ENCODE measurements at places on chromosomes 3 and 15. TPM values are rescaled to one million over a fixed set of nuclear protein-coding genes. Genes with fewer than 3 reads are reported as not detected.

DNA sequence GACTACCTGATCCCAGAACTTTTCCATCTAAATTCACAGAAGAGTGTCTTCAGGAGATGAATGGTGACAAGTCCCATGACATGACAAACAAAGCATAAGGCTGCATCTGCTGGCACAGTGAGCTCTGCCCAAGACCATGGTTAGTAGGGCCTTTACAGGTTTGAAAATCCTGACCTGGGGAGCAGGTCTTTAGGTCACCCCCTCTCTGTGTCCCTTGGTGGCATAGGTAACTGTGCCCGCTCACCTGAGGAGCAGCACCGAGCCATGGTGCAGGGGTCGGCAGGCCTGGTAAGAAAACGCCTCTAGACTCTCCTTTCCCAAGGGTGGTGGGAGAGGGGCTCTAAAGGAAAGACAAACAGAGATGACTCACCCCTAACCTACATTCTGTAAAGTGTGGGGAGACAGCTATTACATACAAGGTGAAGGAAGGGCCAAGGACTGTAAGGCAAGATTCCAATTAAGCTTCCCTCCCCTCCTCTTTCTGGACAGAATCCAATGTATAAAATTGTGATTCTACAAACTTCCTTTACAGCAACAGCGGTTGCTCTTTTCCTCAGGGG lies 74.0 kb downstream of the SATB1 start:
- H3K4me1 ChIP-seq = no peaks in the 10 kb centered on the region
- DNase-seq = no peak
- no peaks in the 10 kb centered on the region for H3K27me3 ChIP-seq
- H3K36me3 ChIP-seq = no peaks in the 10 kb centered on the region
- H3K4me3 ChIP-seq = no peak overlapping the region
- H3K27ac ChIP-seq = no peak overlapping the region

GRCh38 chr3:195247863-195248189 lies 23.1 kb downstream of the XXYLT1 start:
- DNase-seq = no peak
- no peaks in the 10 kb centered on the region for H3K4me1 ChIP-seq
- no peak overlapping the region for H3K27ac ChIP-seq
- no peaks in the 10 kb centered on the region for H3K27me3 ChIP-seq
- H3K4me3 ChIP-seq = no peak overlapping the region

DNA sequence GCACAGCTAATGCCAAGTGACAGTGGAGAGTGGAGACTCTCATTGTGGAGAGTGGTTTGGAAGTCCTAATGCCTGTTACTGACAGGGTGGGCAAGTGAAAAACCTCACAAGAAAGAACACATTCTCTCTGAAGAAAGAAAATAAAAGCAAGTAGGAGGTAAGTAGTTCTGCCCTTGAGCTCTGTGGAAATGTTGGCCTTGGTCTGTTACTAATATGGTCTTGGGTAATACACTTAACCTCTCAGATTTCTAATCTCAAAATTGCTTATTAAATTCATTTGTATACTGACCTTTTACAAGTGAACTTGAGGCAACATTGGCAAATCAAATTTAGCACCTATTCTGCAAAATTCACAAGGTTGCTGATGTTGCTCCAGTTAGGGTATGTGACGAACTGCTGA lies 291.6 kb upstream of the CBLB start:
- H3K36me3 ChIP-seq = no peaks in the 10 kb centered on the region
- no peaks in the 10 kb centered on the region for H3K4me1 ChIP-seq
- DNase-seq = no peak
- H3K4me3 ChIP-seq = no peak overlapping the region
- H3K27ac ChIP-seq = no peak overlapping the region
- no peaks in the 10 kb centered on the region for H3K27me3 ChIP-seq

- H3K4me1 ChIP-seq = no peaks in the 10 kb centered on the region
- DNase-seq = no peak
- H3K36me3 ChIP-seq = no peaks in the 10 kb centered on the region
- no peak overlapping the region for H3K4me3 ChIP-seq
- no peaks in the 10 kb centered on the region for H3K27me3 ChIP-seq
- H3K27ac ChIP-seq = no peak overlapping the region
Measured at GRCh38 chr15:73946795-73947370, 20.6 kb downstream of the LOXL1 start.

DNA sequence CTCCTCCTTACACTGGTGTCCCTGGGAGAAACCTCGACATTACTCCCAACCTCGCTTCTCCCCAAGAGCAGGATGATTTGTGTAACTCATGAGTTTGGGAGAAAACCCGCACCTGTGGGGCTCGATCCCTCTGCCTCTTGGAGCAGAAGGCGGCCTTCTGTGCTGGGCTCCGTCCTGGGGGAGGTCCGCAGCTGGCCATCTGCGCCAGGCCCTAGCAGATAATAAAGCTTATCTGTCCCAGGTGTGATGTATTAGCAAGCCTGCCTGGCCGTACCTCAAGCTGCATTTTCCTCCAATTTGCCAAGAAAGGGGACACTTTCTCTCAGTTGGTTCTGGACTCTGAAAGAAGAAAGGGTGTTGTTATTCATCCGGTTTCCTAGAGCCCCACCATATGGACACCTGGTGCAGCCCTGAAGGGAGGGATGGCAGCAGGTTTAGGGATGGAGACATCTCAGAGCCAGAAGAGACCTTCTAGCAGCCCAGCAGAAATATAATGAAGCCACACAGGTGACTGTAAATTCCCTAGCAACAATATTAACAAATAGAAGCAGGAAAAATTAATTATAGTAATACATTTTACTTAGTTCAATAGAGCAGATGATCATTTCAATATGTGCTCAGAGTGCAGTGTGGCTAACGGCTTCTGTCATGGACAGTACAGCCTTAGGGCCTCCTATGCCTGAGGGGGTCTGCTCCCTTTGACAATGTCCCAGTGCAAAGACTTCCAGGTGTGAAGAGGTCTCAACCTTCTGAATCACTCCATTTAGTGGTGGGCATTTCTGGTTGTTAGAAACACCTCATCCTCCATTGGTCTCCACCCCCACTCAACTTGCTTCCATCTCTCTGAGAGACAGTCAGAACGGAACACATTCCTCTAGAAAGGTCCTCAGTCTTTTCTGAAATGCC lies 94.8 kb downstream of the CPN2 start:
- no peak for DNase-seq
- H3K27me3 ChIP-seq = no peaks in the 10 kb centered on the region
- H3K27ac ChIP-seq = no peak overlapping the region
- H3K36me3 ChIP-seq = no peaks in the 10 kb centered on the region
- H3K4me3 ChIP-seq = no peak overlapping the region
- H3K4me1 ChIP-seq = no peaks in the 10 kb centered on the region

GRCh38 chr3:136819731-136820679 lies 1.1 kb downstream of the SLC35G2 start:
- H3K4me3 ChIP-seq = peak overlapping the region; percentile 89
- H3K27ac ChIP-seq = no peak overlapping the region
- H3K36me3 ChIP-seq = no peaks in the 10 kb centered on the region
- peak; percentile 23 for DNase-seq
- no peaks in the 10 kb centered on the region for H3K4me1 ChIP-seq

DNA sequence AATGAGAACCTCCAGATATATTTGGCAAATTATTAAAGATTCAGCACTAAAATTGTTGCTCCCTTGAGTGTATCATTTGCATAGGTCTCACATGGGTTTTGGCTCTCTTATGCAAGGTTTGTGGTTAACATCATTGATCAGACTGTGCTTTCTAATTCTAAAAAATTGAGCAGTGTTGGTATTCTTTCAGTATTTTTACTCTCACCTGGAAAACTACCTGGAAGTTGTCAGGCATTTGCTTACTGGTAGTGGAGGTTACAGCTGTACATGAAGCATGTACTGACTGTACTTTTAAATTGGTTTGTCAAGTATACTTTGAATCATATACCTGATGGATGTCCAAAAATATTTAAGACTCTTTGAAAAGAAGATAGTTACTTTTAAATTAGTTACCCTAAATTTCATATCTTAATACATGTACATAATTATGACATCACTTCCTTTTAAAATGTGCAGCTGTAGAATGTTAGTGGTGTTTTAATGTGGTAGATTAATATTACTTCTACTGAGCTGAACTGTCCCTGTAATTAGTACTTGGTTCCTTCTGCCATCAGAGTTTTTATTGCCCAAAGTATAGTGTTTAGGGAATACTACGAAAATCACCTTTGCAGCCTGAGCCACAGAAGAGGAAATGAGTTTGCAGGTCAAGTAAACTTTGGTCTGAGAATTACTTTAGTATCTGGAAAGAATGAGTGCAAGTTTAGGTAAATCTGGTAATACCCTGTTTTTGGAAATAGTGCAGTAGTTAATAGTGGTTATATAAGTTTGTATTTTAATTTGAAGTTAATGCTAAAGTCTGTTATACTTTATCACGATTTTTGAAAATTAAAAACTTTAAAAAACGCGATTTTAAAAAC lies 2.8 kb downstream of the CHD2 start:
- H3K36me3 ChIP-seq = no peaks in the 10 kb centered on the region
- H3K27me3 ChIP-seq = no peaks in the 10 kb centered on the region
- DNase-seq = no peak
- H3K4me3 ChIP-seq = peak overlapping the region; percentile 34
- H3K27ac ChIP-seq = peak overlapping the region; percentile 98
- peaks cover 48% of the 10 kb centered on the region for H3K4me1 ChIP-seq

DNA sequence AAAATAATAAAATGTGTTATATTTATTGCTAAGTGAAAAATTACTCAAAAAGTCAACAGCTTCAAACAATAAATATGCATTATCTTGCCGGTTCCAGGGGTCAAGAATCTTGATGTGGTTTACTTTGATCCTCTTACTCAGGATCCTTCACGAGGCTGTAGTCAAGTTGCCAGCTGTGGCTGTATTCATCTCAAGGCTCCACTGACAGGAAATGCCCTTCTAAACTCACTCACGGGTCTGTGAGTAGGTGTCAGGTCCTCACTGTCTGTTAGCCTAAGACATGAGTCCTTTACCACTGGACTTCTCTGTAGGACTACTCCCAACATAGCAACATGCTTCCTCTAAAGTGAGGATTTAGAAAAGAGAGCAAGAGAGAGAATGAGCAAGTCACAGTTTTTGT lies 983.0 kb downstream of the SI start:
- H3K4me3 ChIP-seq = no peak overlapping the region
- no peaks in the 10 kb centered on the region for H3K36me3 ChIP-seq
- no peak for DNase-seq
- no peak overlapping the region for H3K27ac ChIP-seq

MAGI1 gene
- 52.8 TPM for total RNA-seq

STAC gene
- total RNA-seq = 2.4 TPM

ARHGEF3 gene
- total RNA-seq = 21.9 TPM

ZPLD1 gene
- total RNA-seq = not detected

FSTL1 gene
- 420 TPM for total RNA-seq

CYP1A2 gene
- total RNA-seq = not detected

LDHAL6B gene
- not detected for total RNA-seq

DPPA2 gene
- total RNA-seq = not detected

KBTBD13 gene
- total RNA-seq = not detected

FAN1 gene
- total RNA-seq = 18.0 TPM

C3orf85 gene
- not detected for total RNA-seq

Data from tibial nerve (tissue), 4 donors.